ENCODE measurements at places on chromosomes 7 and 10.

DNA sequence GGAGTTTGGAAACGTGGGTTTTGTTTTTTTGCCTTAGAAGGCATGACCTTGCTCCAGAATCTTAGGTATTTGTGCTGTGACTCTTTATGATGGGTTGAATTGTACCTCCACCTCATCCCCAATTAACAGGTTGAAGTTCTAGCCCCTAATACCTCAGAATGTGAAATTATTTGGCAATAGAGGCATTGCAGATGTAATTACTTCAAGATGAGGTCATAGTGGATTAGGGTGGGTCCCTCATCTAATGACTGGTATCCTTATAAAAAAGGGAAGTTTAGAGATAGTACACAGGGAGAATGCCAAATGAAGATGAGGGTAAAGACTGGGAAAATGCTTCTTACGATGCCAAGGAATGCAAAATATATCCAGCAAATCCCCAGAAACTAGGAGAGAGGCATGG is 3.0 kb upstream of the FAM200A start:
- no peak for DNase-seq
- peaks cover 19% of the 10 kb centered on the region for H3K36me3 ChIP-seq
- H3K27ac ChIP-seq: no peak overlapping the region
- no peaks in the 10 kb centered on the region for H3K27me3 ChIP-seq
- peak overlapping the region; percentile 61 for H3K4me3 ChIP-seq
- peaks cover 35% of the 10 kb centered on the region for H3K4me1 ChIP-seq

DNA sequence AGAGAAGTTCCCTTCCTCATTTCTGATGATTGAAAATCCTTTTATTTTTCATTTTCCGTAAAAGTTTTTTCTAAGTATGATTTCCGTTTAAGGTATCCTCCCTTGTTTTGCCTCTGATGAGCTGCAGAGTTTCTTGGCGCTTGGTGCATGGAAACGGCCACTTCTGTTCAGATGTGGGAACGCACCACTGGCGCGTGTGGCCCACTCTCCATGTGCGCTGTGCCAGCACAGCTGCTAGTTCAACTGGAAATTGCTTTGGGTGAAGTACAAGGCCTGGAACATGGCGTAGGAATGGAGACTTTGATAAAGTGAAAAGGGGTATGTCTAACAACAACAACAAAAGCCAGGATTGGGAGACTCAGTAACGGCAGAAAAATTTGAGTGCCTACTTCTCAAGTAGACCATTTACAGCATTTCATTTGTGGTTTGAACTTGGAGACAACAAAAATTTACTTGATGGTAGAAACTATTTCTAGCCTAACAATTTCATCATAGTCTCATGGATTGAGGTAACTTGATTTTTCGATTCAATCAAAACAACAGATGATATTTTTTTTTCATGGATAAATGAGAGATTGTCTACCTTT is 364.2 kb downstream of the SUGCT start:
- no peak for DNase-seq
- H3K4me3 ChIP-seq: no peak overlapping the region
- no peak overlapping the region for H3K27ac ChIP-seq
- H3K36me3 ChIP-seq: no peaks in the 10 kb centered on the region

GRCh38 chr10:125260260-125260659 is 99.9 kb upstream of the CTBP2 start:
- no peak for DNase-seq
- H3K27ac ChIP-seq: no peak overlapping the region
- peaks cover 3% of the 10 kb centered on the region for H3K27me3 ChIP-seq
- no peak overlapping the region for H3K4me3 ChIP-seq
- H3K36me3 ChIP-seq: peaks cover 3% of the 10 kb centered on the region

DNA sequence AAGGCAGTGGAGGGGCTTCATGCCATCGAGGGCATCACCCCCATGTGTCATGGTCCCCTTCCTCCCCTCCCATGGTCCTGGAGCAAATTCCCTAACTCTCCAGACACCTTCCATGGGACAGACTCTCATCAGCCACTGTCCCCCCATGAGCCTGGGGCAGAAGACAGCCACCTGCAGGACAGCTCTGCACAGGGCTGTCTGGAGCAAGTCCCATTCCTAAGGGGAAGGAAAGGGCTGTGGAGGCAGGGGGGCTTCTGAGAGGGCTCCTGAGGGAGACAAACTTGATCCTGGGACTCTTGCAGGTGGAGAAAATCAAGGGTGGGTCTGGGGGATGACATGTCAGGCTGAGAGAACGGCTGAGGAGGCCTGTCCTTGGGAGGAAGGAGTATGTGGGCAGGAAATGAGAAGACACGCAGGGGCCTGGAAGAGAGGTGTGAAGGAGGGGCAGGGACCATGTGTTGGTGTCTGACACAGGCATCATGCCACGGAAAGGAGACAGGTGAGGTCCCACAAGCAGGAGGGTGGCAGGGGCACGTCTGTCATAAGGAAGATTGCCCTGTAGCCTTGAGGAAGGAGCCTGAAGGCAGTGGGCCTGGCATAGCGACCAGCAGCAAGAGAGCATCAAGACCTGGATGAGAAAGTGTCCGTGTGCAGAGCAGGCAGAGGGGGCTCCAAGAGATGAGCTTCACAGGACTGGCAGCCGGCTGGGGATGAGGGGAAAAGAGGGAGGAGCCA is 14.4 kb upstream of the GDF10 start:
- peaks cover 3% of the 10 kb centered on the region for H3K27me3 ChIP-seq
- no peaks in the 10 kb centered on the region for H3K4me1 ChIP-seq
- H3K36me3 ChIP-seq: no peaks in the 10 kb centered on the region
- no peak overlapping the region for H3K4me3 ChIP-seq
- H3K27ac ChIP-seq: peak overlapping the region; percentile 40

GRCh38 chr7:121019018-121019417 is 30.5 kb downstream of the CPED1 start:
- H3K27ac ChIP-seq: no peak overlapping the region

DNA sequence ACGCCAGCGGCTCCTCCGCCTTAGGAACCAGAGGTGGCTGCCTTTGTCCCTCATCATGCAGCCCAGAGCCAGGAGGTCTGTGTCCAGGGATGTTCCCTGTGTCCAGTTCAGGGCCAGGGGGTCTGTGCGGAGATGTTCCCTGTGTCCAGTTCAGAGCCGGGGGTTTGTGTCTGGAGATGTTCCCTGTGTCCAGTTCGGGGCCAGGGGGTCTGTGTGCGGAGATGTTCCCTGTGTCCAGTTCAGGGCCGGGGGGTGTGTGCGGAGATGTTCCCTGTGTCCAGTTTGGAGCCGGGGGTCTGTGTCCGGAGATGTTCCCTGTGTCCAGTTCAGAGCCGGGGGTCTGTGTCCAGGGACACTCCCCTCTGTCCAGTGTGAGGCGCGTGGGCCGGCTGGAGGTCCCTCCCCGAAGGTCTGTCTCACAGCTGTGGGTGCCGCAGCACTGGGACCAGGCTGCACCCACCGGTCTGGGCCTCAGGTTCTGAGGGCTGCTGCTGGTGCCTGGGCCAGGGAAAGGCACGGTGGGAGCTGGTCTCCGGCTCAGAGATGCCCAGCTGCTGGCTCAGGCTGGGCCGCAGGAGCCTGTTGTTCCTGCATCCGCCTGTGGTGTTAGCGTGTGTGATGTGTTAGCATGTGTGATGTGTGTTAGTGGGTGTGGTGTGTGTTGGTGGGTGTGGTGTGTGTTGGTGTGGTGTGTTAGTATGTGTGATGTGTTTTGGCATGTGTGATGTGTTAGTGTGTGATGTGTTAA is 67.9 kb upstream of the CFAP46 start:
- H3K4me1 ChIP-seq: peaks cover 7% of the 10 kb centered on the region
- H3K27ac ChIP-seq: no peak overlapping the region
- H3K36me3 ChIP-seq: no peaks in the 10 kb centered on the region
- no peak overlapping the region for H3K4me3 ChIP-seq
- H3K27me3 ChIP-seq: no peaks in the 10 kb centered on the region
- DNase-seq: no peak

- peak; percentile 65 for DNase-seq
- H3K4me3 ChIP-seq: peak overlapping the region; percentile 72
- no peaks in the 10 kb centered on the region for H3K27me3 ChIP-seq
- peak overlapping the region; percentile 86 for H3K27ac ChIP-seq
Observed at GRCh38 chr7:13920053-13920697, 69.3 kb downstream of the ETV1 start.

DNA sequence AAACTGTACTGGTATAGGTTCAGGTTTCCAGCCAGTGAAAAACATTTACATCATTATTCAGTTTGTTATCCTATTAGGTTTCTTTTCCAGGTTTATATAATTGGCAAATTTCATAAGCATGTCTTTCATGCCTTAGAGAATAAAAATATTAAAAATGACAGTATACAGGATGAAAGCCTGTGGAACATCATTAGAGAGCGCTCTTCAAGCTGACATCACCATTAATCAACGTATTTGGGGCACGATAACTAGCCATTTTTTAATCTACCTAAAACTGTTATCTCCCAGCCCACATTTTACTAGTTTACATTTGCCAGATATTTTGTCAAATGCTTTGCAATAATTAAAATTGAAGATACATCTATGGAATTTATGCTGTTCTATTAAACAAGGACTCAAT is 714.1 kb downstream of the CNTNAP2 start:
- H3K27me3 ChIP-seq: no peaks in the 10 kb centered on the region
- no peak for DNase-seq
- H3K4me3 ChIP-seq: no peak overlapping the region
- H3K4me1 ChIP-seq: no peaks in the 10 kb centered on the region
- H3K36me3 ChIP-seq: no peaks in the 10 kb centered on the region

GRCh38 chr10:27584302-27584701 is 80.2 kb downstream of the RAB18 start:
- peaks cover 3% of the 10 kb centered on the region for H3K36me3 ChIP-seq
- no peak overlapping the region for H3K4me3 ChIP-seq
- H3K27me3 ChIP-seq: no peaks in the 10 kb centered on the region
- H3K4me1 ChIP-seq: no peaks in the 10 kb centered on the region
- no peak for DNase-seq
- H3K27ac ChIP-seq: no peak overlapping the region

- no peaks in the 10 kb centered on the region for H3K4me1 ChIP-seq
- no peak overlapping the region for H3K4me3 ChIP-seq
- no peak overlapping the region for H3K27ac ChIP-seq
- H3K36me3 ChIP-seq: peaks cover 12% of the 10 kb centered on the region
- DNase-seq: no peak
Observed at GRCh38 chr7:25109276-25109675, 15.8 kb downstream of the CYCS start.

DNA sequence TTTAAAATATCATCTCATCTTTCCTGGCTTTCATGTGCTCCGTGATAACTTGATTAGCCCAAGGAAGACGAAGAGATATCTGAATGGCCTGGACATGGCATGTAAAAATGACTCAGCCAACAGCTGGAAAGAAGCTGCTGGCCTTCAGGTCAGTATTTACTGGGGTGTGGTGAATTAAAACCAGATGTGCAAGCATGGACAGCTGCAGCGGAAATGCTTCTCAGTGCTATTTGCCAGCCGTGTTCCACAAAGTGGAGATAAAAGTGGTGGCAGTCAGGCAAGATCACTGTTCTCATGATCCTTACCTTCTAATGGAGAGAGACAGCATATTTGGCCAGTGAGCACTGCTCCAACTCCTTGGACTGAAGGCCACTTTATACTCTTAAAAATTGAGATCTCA is 203.1 kb upstream of the VSTM2A start:
- no peak for DNase-seq
- H3K4me1 ChIP-seq: no peaks in the 10 kb centered on the region
- H3K4me3 ChIP-seq: no peak overlapping the region
- H3K27ac ChIP-seq: no peak overlapping the region
- no peaks in the 10 kb centered on the region for H3K36me3 ChIP-seq

- no peaks in the 10 kb centered on the region for H3K36me3 ChIP-seq
- H3K4me1 ChIP-seq: peaks cover 22% of the 10 kb centered on the region
- peak overlapping the region; percentile 42 for H3K4me3 ChIP-seq
- H3K27me3 ChIP-seq: peaks cover 5% of the 10 kb centered on the region
- no peak for DNase-seq
- no peak overlapping the region for H3K27ac ChIP-seq
Observed at GRCh38 chr10:23442936-23443335, 4.1 kb downstream of the OTUD1 start.

GRCh38 chr10:49837051-49837478 is 74.9 kb upstream of the OGDHL start:
- peak overlapping the region; percentile 64 for H3K27ac ChIP-seq
- peaks cover 45% of the 10 kb centered on the region for H3K4me1 ChIP-seq
- DNase-seq: no peak
- peaks cover 21% of the 10 kb centered on the region for H3K36me3 ChIP-seq

DNA sequence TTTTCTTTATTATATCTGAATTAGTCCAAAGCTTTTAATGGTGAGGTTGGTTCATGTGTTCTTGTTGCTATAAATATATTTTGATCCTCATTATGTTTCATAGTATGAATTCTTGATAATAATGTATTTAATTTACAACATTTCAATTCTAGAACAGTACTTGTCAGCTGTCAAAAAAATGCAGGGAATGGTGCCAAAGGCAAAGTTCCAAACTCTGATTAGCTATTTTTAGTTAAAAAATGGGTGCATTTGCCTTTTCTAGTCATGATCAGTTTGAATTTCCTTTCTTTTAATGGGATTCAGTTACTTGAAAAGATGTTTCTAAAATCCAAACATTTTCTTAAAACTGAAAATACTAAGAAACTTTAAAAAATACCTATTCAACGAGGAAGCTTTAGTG is 49.6 kb downstream of the ANKIB1 start:
- H3K4me3 ChIP-seq: no peak overlapping the region
- DNase-seq: no peak
- no peak overlapping the region for H3K27ac ChIP-seq

DNA sequence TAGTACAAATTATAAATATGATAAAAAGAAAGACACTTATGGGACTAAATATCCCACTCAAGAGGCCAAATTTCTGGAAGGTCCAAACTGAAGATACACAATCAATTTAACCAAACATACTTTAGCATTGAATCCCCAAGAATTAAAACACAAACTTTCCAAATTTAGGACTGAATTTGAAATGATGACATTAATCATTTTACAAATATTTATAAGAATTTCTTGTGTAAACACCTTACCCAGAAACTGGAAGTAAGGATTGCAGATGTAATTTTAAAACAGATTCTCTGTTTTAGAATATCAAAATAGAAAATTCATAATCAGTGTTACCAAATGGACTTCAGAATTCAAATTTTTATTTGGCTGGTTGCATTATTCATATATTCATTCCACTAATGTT is 588.2 kb upstream of the KCND2 start:
- no peak overlapping the region for H3K4me3 ChIP-seq
- H3K36me3 ChIP-seq: no peaks in the 10 kb centered on the region
- no peak for DNase-seq
- H3K27me3 ChIP-seq: no peaks in the 10 kb centered on the region
- no peak overlapping the region for H3K27ac ChIP-seq
- H3K4me1 ChIP-seq: no peaks in the 10 kb centered on the region
